Stimulated activated CD4-positive, alpha-beta T cell treated with anti-CD3 and anti-CD28 coated beads, TNF-alpha, amount 100 ng/mL, for 48 hours (primary cell): ENCODE measurements at places on chromosomes 7 and 10.

GRCh38 chr10:124126145-124126982, 33.0 kb upstream of the CHST15 start:
- no peak for DNase-seq

DNA sequence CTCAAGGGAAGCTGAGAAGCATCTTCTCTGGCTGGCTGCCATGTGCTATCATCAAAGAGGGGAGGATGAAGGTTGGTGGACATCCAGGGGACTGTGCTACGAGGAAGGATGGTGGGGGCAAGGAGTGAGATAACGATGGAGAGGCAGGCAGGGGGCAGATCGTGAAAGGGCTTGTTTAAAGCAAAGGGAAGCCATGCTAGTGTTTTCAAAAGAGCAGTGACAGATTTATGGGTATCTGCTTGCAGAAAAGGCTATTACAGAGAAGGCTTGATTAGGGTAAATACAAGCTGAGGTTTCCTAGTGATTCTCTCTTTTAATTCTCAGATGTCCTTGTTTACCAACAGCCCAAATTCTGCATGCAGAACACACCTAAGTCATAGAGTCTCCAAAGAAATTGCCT, 88.9 kb upstream of the MKX start:
- no peak for DNase-seq

DNA sequence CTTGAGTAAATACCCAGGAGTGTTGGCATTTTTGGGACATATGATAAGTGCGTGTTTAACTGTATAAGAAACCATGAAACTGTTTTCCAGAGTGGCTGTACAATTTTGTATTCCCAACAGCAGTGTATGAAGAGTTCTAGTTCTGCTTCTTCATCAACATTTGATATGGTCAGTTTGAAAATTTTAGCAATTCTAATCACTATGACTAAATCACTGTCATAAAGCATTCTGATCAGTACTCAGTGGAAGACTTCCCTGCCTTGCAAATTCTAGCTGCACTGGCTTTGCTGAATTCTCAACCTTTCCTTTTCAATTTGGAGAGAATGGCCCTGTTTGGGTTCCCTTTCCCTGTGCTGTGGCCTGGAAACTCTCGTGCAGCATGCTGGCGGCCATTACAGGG, 18.6 kb upstream of the FAM221A start:
- no peak for DNase-seq

DNA sequence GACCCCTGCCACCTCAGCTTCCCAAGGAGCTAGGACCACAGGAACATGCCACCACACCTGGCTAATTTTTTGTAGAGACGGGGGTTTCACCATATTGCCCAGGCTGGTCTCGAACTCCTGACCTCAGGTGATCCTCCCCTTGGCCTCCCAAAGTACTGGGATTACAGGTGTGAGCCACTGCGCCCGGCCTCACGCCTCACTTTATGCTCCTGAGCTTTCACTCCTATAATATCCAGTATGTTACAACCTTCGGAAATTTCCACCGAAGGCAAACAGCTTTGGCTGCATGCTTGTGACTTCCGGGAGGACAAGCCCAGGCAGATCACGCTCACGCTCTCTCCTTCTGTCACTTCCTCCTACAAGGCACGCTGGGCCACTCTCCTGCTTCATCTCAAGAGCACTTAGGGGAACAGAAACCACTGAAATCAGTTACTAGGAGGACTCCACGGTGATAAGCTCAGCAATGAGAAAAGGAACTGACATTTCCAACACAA, 4.4 kb upstream of the MAD1L1 start:
- DNase-seq, result no peak

GRCh38 chr10:129601737-129602136, 134.7 kb downstream of the MGMT start:
- no peak for DNase-seq

- no peak for DNase-seq
Observed at GRCh38 chr10:36173364-36173763, 531.3 kb upstream of the FZD8 start.

DNA sequence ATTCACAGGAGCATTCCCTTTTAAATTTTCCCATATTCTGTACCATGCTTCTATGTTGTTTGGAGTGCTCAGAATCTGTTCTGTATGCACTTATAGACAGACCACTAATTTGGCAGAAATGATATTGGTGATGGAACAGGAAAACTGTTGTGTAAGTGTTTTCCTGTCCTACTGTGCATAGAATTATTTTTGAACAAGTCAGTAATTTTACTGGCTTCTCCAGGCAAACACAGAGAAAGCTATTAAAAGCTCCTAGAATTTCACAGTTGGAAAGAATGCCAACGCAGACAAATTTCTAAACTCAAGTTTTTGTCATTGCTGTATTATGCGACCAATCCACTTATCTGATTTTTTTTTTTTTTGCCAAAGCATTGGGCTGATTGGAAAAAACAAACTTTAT, 55.7 kb downstream of the ANKMY2 start:
- no peak for DNase-seq

GRCh38 chr7:22001345-22002004, 55.8 kb upstream of the CDCA7L start:
- peak; percentile 16 for DNase-seq

GRCh38 chr10:6296828-6297251, 94.1 kb downstream of the PFKFB3 start:
- DNase-seq, result no peak

- DNase-seq, result no peak
Observed at GRCh38 chr10:93333278-93333978, 148.7 kb downstream of the MYOF start.

DNA sequence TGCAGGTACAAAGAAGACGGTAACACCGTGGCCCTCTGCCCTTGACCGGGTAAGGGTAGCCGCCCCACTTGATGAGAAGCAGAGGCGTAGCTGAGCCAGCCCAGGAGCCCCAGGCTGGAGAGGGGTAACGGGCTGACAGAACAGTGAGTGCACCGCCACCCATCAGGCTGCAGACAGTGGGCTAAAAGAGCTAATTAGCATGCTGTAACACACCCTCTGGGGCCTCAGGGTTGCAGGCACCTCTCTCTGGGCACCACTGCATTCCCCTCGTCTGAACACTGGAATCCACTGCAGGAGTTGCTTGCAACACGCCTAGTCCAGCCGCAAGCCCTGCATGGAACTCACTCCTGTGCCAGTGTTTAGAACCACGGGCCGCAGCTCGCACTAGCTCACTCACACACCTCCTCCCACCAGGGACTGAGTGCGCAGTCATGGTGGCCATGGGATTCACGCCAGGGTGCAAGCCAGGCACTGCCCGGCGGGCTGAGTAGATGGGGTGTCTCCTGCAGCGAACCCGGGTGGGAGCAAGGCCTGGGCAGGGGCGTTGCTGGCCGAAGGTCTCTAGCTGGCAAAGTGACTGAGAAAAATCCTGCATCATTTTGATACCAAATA, 36.1 kb downstream of the AGMO start:
- DNase-seq, result no peak
